ENCODE measurements at places on chromosomes 7 and 10. TPM values are rescaled to one million over a fixed set of nuclear protein-coding genes. Genes with fewer than 3 reads are reported as not detected.

DNA sequence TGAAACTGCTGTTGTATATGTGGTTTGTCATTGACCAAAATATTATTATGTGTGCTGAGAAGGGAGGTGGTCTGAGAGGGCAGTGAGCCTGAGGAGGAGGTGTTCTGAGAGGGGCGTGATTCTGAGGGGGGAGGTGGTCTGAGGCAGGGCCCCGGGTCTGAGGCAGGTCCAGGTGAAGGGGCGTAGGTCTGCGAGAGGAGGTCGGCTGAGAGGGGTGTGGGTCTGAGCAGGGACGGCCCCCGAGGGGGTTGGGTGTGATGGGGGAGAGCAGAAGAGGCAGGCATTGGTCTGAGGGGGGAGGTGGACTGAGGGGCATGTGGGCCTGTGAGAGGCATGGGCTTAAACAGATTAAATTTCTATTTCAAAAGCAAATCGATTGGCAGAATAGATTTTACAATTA lies 32.4 kb downstream of the AKR1C4 start:
- DNase-seq: no peak

DNA sequence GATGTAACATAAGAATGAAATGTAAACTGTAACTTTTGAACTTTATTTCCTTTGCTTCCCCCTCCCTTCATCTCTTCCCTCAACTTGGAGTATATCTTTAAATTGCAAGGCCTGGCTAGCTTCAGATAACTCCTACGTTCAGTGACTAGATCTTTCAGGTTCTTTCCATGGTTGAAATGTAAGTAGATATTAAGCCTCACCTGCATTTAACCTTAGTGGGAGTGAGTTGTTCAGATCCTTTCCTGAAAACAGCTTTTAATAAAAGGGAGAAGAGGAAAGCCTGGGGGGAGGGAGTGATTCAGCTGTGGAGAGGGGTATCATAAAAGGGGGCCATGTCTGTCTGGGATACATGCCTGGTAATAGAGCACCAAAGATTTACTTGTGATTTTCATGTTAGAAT lies 19.0 kb upstream of the PRPS1L1 start:
- no peak for DNase-seq

DNA sequence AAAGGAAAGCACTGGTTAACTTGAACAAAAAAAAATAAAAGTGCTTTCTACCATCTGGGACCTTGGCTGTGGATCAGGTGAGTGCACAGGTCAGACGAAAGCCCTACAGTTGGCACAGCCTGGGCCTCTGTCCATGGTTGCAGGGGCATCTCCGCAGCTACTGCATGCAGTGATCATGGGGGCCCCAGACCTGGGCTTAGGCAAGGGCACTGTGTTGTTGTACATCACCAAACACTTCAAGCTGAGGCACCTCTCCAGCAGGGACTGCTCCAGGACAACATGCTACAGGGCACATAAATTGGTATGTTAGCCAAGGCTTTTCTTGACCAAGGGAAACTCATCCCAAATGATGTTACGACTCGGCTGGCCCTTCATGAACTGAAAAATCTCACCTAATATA lies 23.5 kb downstream of the KLHL7 start:
- DNase-seq: no peak

DNA sequence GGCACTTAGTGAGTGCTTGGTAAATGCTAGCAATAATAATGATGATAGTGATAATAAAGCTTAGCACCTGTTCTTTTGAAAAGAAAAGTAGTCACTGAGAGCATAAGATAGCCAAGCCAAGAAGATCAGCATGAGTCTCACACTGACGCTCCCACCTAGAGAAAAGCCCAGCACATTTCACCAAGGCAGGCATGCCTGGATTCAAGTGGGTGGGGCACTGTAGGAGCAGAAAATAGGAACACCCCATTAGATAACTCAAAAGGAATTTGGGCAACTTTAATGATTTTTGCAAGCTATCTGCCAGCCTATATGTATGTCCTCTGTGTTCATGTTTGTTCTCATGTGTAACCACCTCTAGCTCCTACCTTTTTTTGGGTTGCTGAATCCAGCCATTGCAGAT lies 18.1 kb upstream of the SORBS1 start:
- DNase-seq: no peak

DNA sequence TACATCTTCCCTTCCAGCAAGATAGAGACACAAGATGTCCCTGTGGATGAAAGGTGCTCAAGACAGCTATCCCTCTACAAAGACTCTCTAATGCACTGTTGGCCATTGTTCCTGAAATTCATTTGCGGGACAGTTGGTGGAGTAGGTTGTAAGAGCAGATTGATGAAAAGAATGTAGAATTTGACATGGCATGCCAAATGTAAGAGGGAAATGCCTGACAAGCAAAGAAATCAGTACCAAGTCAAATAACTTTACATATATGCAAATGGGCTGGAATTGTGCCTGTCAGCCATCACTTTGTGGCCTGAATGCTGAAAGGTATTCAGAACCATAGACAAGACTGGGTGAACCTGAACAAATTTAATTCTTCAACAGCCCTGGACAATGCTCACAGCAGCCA lies 120.3 kb upstream of the FAM204A start:
- DNase-seq: no peak

GRCh38 chr10:117275121-117275520 lies 34.2 kb downstream of the SLC18A2 start:
- DNase-seq: no peak

DNA sequence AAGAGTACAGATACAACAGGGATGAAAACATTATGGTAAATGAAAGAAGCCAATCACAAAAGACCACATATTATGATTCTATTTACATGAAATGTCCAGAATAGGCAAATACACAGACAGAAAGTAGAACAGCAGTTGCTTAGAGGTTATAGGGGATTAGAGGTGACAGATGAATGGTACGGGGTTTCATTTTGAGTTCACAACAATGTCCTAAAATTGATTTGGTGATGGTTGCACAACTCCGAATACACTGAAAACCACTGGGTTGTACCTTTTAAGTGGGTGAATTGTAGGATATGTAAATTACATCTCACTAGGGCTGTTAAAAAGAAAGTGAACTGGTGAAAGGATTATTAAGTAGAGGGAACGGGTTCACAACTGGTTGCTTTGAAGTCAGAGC lies 76.3 kb upstream of the MRLN start:
- DNase-seq: no peak

DNA sequence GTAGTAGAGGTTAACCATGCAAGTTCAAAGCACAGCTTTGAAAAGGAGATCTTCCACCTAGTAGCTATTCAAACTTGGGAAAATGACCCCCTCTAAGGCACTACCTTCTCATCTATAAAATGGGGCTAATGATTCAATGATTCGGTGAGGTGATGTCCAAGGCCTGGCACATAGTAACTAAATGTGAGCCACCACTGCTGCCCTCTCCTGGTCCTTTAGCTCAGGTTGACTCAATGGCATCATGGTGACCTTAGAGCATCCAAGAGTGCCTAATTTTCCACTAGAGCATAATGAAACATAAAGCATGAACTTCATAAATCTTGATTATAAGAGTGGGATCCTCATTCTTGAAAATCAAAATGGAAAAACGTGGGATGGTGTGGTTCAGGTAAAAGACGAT lies 16.3 kb upstream of the PLCE1 start:
- DNase-seq: no peak

- no peak for DNase-seq
Measured at GRCh38 chr7:104700336-104700735, 313.7 kb upstream of the KMT2E start.

- DNase-seq: peak; percentile 69
Measured at GRCh38 chr7:47394216-47394615, 187.7 kb downstream of the TNS3 start.

DNA sequence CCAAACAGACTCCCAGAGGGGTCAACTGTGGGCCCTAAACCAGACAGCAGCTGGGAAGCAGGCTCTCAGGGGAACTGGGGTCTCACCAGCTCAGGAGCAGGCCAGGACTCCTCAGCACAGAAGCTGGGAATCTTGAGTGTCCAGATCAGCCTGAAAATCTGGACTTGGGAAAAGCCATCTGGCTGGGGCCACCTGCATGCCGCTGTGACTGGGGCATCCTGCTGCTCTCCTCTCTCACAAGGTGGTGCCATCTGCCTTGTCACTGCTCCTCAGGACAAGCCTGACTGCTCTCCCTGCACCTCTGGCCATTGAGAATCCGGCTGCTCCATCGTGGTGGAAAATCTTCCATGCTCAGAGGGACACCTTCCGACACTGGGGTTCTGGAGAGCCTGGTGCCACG lies 141.4 kb downstream of the PLPP4 start:
- no peak for DNase-seq

DNA sequence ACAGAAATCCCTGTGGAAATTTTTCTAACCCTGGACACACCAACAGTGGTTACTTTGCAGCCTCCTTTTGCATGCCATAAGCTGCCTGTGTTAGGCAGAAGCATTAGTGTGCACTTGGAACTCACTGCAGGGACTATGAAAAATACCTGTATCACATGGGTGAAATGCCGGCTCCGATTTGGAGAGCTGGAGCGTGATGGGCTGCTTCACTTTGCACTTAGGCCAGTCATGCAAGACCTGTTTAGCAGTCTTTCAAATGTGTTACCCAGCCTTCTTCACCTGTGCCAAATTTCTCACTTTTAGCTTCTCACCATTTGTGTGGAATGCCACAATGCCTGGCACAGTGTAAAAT lies 11.3 kb downstream of the NCOA4 start:
- no peak for DNase-seq

- DNase-seq: no peak
Measured at GRCh38 chr10:126927799-126928198, 22.6 kb downstream of the DOCK1 start.

- DNase-seq: no peak
Measured at GRCh38 chr10:7561985-7562384, 104.8 kb downstream of the ITIH5 start.

MRC1 gene
- 267 TPM for total RNA-seq

CHAT gene
- total RNA-seq: not detected

FXYD4 gene
- total RNA-seq: not detected
